Stimulated activated CD8-positive, alpha-beta memory T cell treated with anti-CD3 and anti-CD28 coated beads, Interleukin-4, amount 100 ng/mL, for 1 hour (primary cell): ENCODE measurements at places on chromosomes 7 and 10.

DNA sequence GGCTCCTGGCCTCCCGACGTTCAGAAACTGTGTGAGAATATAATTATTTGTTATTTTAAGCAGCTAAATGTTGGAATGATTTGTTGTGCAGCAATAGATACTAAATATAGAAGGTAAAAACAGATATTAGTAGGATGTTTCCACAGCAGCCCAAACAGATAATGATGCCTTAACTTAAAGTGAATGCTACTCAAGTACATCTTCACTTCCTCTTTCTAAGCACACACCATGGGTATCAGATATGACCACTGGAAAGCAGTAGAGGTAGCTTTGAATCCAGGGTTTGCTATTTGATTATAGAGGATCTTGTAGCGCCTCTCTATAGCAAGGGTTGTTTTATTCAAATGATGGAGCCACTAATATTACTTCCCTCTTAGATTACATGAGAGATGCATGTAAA is 38.2 kb upstream of the BET1 start:
- no peak for DNase-seq

GRCh38 chr10:92124616-92125143 is 166.2 kb downstream of the CPEB3 start:
- DNase-seq, result no peak

DNA sequence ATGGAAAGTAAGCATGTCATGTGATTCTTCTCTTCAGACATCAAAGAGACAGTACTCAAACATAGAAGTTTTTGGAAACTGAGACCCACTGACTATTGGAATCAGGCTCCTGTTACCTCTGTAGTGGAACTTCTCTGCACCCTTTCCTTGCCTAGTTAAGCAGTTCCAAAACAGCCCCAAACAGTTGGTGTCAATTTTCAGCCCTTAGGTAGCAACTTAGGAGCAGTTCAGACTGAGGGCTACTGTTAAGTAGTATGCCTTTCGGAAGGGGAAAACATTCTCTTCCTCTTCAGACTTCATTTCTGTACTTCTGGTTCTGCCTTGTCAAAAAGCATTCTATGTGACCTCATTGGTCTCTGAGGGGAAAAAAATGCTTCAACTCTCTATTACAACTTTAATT is 85.7 kb downstream of the ZNF277 start:
- DNase-seq, result no peak

- DNase-seq, result no peak
Measured at GRCh38 chr10:49600781-49601400, 9.2 kb upstream of the SLC18A3 start.

DNA sequence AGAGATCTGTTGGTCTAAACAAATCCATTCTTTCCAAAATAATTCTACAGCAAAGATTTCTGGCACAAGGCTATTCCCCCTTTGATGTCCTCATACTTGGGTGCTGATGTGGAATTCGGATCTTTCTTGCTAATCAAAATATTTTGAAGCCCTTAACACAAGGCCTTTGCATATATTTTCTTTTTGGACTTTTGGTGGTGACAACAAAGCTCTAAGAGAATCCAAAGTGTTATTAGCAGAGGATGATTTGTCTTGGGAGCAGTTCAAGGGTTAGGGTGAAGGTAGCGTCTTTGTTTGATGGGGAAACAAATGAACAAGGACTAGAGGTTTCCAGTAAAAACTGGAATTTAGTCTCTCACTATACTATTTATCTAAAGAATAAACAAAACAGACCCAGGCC is 197.9 kb downstream of the CDCA7L start:
- no peak for DNase-seq

- no peak for DNase-seq
Measured at GRCh38 chr7:121504482-121504881, 108.4 kb upstream of the FAM3C start.

DNA sequence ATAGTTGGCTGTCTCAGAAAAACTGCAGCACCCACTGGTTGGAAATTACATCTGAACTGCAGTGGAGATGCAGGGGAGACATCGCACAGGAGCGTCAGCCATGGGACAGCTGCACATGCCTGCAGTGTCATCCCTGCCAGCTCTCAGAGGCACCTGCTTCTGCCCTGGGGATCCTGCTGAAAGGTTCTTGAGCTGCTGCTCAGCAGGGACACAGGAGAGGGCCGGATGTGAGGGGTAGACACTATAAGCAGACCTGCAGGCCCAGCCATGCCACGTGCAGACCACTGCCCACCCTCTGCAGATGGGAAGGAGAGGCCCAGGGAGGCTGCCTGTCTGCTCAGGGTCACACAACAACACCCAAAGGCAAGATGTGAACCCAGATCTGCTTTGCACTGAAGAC is 601.4 kb downstream of the DNAJB6 start:
- DNase-seq, result no peak

DNA sequence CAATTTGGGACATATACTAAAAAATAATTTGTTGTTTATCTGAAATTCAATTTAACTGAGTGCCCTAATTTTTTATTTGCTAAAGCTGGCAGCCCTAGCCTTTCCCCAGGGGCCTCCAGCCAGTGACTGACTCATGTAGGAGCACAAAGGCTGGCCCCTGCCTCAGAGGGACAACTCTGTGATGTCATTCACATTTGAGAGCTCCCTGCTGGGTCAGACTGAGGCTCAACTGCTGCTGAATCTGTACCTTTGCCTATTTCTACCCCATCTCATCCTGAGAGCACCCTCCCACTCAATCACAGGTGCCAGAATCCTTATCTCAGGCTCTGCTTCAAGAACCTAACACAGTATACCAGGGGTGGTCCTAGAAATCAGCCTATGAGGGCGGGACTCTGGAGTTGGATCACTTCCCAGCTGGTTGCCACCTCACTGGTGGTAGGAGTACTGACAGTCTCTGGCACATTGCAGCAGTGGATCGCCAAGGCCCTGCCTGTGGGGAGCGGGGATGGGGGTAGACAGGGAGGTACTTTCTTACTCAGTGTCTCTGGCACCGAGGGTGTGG is 11.6 kb downstream of the GCK start:
- no peak for DNase-seq

- no peak for DNase-seq
Measured at GRCh38 chr7:40808378-40808942, 673.7 kb downstream of the SUGCT start.

GRCh38 chr7:1053816-1054370 is 9.5 kb downstream of the GPR146 start:
- DNase-seq, result no peak
